Glomerular endothelial cell (primary cell): ENCODE measurements at places on chromosomes 3 and 15.

DNA sequence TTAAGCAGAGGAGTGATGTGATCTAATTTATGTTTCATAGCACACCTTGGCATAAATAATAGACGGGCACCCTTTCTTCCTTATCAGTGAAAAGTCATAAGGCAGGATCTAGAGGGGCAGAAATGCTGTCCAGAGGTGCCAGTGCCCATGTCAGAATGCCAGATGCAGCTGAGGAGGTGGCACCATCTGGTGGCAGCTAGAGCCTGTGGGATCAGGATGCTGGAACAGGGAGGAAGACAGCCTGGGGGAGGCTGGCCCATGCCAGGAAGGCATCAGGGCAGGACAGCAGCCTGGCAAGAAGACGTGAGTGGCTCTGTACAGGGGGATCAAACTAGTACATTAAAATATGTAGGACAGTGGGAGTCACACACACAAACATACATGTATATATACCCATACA, 16.5 kb downstream of the MYH15 start:
- DNase-seq = no peak

DNA sequence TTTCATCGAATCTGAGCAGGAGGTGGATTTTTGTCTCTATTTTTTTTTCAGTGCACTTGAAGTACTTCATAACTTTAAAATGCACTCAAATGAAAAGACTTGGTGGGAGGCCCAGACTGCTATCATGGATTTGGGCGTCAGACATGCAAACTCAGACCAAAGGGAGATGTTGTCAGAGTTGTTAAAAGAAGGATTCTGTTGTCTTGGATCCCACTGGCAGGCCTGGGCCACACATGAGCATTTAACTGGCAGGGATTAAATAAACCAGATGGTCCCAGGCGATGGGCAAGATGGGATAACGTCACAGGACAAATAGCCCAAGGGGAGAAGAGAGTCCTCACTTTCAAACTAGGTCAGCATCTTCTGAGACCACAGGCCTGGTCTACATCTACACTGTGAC, 15.4 kb downstream of the RTP1 start:
- no peak for DNase-seq

- DNase-seq = no peak
Measured at GRCh38 chr3:6523043-6523442, 337.9 kb upstream of the GRM7 start.

- no peak for DNase-seq
Measured at GRCh38 chr3:33149342-33149741, 35.5 kb downstream of the CRTAP start.

DNA sequence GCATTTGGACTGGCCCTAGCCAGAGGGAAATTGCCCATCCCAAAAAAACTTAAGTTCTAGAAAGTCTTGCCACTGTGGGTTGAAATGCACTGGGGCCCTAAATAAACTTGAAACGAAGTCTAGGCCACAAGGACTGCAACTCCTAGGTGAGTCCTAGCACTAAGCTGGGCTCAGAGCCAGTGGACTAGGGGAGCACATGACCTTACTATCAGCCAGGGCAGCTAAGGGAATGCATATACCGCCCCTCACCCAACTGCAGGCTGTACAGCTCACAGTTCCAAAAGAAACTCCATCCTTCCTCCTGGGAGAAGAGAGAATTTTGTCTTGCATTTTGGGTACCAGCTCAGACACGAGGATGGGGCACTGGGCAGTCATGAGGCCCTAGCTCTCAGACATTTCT, 23.6 kb upstream of the TEX55 start:
- DNase-seq = no peak

- peak; percentile 42 for DNase-seq
Measured at GRCh38 chr3:178202194-178202593, 334.0 kb upstream of the KCNMB2 start.

- DNase-seq = no peak
Measured at GRCh38 chr3:115766587-115767482, 143.5 kb downstream of the GAP43 start.

DNA sequence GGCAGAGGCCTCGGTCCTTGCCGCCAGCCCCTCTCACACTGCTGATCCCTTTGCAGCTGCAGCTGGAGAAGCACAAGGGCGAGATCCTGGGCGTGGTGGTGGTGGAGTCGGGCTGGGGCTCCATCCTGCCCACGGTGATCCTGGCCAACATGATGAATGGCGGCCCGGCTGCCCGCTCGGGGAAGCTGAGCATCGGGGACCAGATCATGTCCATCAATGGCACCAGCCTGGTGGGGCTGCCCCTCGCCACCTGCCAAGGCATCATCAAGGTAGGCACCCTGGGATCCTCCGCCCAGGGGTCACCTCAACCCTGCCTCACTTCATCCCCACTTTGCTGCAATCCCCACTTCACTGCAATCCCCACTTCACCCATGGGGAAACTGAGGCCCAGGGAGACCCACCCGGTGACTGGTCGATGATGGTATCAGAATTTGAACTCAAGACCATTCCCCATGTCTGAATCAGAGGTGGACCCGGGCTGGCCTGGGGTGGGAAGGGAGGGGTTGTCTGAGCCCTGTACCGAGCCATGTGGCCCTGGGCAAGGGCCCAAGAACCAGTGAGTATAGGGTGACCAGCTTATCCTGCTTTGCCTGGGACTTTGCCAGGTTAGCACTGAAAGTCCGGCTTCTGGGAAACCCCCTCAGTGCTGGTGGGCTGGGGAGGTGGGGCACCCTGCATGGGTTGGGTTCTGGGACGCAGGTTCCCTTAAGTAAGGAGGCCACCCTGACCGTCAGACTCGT, 162.9 kb downstream of the NSMCE3 start:
- DNase-seq = no peak

DNA sequence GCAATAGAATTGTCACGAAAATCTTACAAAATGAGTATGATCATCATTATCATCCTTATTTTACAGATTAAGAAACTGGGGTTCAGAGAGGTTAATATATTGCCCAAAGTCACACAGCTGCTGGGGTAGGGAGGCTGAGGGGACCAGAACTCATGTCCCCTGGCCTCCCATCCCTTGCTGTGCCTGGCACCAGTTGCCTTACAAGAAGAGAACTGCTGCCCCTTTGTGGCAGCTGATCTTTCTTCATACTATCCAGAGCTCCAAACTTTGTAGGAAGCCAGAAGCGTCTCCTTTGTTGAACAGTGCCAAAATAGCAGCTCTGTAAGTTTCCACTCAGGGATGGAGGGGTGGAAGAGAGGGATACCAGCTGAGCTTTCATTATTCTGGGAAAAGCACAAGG, 236.8 kb upstream of the TBC1D5 start:
- DNase-seq = no peak

- no peak for DNase-seq
Measured at GRCh38 chr3:149247929-149248691, 26.5 kb upstream of the CP start.

DNA sequence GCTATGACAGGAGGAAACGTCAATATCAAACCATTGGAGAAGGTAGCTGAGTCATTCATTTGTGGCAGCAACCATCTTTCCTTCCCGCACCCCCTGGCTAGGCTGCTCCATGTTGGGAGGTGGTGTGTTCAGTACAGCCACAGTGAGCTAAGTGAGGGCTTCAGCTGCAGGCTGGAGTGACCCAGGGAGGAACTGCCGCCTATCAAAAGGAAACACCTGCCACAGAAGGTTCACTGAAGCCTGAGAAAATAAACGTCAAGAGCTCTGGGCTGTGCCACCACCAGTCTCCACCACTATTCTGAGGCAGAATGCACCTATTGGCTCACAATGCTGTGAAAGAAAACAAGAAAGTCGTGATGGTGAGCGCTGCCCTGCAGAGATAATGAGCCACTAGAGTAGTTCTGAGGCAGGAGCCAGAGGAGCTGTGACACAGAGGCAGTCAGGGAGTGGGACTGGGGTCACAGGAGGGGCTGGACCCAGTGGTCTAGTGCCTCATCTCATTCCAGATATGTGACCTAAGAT, 34.8 kb upstream of the CD47 start:
- no peak for DNase-seq

- DNase-seq = no peak
Measured at GRCh38 chr3:158452334-158452733, 118.7 kb upstream of the MLF1 start.
